Activated CD4-positive, CD25-positive, alpha-beta regulatory T cell treated with anti-CD3 and anti-CD28 coated beads, Interleukin-2, amount 50 U/mL, for 72 hours (primary cell): ENCODE measurements at places on chromosomes 1 and 21.

DNA sequence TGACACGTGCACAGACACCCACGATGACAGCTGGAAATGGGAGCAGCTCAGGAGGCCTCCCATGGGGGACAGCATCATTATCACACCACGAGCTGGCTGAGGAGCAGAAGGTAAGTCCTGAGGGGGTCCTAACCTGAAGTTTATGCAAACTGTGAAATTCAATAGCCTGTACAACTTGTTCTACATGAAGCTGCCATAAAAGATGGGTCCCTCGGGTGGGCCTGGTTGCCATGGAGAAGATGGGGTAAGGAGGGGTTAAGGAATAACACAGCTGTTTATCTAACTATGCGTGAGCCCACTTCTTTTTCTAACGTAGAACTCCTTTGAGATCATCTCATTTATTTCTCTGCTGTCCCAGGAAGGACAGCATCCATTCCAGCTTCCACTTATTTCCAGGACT is 163.4 kb upstream of the CD34 start:
- DNase-seq, result no peak

DNA sequence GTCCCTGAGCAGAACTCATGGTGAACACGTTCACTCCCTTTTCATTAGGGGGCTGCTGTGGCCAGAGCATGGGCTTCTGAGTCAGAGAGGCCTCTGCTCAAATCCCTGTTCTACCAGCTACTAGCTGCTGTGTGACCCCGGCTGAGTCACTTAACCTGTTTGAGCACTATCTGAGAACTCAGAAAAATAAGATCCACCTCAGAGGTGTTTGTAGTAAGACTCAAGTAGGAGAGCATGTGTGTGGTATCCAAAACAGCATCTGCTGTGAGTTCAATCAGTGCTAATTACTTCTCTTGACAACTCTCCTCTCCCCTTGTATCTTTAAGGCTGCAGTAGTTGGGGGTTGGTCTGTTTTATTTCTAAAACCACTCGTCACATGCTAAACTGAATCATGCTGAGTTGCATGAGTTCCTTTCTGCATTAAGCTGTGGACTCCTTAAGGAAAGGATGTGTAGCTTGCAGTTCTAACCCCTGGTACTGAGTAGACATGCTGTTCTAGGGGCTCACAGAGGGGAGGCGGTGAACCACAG is 39.7 kb upstream of the JUN start:
- DNase-seq, result no peak

DNA sequence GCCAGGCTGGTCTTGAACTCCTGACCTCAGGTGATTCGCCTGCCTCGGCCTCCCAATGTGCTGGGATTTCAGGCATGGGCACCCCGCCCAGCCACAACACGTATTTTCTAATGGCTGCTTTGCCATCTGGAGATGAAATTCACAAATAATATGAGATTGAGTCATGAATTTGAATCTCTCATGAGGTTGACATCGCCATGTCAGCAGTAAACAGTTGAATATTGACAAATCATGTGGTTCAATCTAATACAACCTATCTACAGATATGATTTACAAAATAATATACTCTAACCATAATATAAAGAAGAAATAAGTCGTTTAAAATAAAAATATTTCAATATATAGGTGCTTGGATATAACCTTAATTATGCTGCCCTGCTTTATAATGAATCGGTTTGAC is 42.1 kb downstream of the MYOM3 start:
- DNase-seq, result no peak

DNA sequence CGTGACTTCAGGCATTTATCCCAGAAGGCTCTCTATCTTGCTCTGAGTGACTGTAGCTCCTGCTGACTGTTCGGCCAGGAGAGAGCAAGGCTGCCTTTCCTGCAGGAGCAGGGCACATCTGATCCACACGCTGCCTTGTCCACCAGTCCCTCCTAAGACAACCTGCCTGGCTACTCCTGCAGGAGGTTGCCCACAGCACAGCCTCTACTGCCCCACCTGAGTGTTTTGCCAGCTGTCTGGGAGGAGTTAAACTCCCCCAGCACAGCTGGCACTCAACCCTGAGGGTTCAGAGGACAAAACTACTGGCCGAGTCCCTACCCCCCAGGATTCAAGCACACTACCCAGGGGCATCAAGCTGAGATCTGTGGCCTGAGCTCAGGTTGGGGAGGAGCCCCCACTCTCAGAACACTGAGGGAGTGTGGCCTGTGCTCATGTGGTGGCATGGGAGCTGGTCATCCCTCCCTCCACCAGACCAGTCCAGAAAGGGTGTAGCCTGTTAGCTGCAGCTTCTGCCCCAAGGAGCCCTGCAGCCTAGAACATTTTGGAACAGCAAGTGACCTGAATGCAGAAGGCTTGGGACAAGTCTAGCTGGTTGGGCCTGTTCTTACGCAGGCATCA is 237.3 kb downstream of the SLC44A5 start:
- DNase-seq, result no peak

GRCh38 chr1:173249349-173249748 is 42.2 kb upstream of the TNFSF4 start:
- DNase-seq, result no peak

DNA sequence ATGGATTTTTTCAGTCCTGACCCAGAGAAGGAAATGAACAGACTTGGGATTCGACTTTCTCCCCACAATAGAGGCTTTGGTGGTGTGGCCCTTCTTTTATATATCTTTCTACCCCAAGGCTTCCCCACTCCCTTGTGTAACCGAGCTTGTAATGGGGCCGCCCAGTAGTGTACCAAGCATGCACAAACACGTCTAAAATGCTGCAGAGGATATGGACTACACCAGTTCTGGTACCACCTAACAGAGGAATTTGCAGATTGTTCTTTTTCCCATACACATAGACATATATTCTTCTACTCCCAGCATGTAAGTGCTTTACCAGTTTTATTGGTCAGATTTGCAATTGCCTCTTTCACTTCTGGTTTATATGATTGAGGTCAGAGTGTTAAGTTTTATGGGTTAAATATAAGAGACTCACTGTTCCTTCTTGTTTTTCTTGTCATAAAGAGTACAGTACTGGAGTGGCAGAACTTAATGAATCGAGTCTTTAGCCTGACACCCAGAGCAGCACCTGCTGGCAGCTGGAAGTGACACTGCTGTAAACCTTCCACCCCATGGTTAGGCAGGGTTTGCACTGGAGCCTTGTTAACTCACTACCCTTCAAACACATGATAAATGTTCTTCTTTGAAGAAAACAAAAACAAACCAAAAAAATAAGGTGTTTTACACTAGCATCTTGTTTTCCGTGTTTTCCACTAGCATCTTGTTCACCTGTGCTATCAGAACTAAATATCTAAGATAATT is 198.6 kb downstream of the PTPRC start:
- DNase-seq, result no peak

DNA sequence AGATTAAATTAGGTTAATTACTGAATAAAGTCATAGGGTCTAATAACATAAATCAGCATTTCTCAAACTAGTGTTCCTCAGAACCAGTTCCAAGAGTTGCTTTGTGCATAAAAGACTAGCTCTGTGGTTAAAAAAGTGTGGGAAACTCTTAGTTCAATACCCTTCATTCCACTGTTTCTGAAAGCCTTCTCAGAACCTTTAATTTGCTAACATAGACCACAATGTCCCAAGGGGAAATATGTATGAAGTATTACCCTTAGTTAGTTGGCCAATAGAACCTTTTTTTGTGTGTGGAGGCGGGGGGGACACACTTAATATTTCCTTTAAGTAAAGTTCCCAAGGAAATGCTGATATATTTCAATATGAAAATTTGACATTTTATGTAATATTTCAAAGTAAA is 20.4 kb downstream of the ODF2L start:
- no peak for DNase-seq

- DNase-seq, result no peak
Observed at GRCh38 chr1:93056214-93056613, 22.9 kb upstream of the MTF2 start.

DNA sequence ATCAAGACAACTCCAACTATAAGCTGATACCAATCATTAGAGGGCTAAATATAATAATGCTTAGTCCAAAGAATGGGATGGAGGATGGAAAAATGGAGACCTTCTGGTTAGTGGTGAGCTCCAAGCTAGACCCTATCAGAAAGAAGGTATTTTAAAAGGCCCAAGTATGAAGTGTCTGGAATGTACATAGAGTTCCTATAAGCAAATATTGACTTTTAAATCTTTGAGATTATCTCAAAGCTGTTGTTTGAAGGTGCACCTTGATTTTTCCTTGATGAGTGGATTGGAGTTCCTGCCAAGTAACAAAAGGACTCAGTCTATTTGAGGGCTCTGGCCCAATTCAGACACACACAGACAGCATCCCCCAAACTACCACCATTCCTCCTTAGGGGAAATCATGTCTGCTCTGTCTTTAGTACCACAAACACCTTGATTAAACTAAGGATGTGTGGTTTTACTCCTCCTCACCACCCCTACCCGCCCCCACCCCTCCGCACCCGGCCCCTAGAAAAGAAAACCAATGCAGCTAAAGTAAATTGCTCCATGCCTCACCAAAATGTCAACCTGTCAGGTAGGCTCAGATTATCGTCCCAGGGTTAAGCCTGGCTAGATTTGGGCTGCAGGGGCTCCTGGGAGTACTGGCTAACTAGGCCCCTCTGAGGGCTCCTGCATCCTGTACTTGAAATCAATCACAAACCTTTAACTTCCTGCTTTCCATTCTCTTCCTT is 59.4 kb downstream of the CDC7 start:
- DNase-seq, result no peak

- DNase-seq, result no peak
Observed at GRCh38 chr1:156503698-156504437, 3.3 kb upstream of the MEF2D start.

DNA sequence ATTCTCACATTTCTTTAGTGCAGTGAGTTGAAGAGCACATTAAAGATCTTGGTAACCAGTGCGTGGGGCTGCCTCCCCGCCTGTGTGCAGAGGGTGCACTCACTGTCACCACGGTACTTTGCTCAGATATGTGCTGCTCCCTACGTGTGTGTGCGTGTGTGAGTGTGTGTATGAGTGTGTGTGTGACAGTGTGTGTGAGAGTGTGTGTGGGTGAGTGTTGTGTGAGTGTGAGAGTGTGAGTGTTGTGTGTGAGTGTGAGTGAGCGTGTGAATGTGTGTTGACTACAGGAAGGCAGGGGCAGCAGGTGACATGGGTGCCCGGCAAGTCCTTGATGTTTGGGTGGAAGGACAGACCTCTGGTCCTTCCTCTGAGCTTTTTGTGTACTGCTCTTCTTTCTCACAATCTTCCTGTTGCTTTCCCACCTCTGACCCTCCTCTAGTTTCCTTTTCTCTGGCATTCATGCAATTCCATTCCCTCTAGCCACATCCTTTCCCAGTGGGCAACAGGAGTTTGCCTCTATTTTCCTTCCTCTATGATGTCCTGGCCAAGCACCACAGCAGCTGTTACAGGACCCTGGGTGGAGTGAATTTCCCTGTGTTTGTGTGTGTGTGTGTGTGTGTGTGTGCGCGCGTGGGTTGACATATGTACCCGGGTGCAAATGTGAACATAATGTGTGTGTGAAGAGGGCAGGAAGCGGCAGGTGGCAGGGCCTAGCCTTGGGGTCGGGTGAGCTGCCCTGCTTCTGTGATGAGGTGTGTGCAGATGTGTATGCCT is 19.8 kb downstream of the LHX4 start:
- peak; percentile 4 for DNase-seq

DNA sequence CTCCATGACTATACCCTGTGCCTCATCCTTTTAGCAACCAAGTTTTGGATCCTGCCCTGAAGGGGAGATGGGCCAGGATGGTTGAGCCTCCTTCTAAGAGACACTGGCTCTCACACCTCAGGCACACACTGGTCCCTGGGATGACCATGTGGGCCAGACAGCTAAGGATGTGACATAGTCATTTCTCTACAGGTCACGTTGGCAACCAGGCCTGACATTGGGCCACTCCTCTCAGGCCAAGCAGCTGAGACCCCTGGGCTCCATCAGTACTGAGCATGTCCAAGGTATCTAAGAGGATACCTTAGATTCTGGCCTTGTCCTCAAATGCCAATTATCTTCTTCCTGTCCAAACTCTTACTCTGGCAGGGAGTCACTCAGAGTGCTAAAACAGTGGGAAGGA is 195.5 kb upstream of the EDN2 start:
- DNase-seq, result no peak

- no peak for DNase-seq
Observed at GRCh38 chr1:15258833-15259621, 12.0 kb downstream of the FHAD1 start.

DNA sequence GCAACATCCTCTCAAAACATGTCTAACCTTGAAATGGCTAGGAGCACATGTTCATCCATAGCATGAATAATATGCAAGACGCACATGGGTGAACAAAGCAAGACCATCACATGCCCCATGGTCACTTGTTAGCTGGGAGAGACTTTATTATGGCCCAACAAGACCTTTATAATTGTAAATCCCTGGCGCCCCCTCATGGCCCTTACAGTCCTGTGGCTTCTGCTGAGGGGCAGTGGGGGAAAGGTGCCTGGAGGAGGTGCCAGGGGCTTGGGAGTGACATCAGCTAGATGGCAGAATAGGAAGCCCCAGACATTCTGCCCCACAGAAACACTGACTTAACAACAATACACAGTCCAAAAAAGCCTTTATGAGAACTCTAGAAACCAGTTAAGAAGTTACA is 51.7 kb downstream of the CSMD2 start:
- no peak for DNase-seq

- DNase-seq, result no peak
Observed at GRCh38 chr1:196098000-196098399, 510.2 kb downstream of the KCNT2 start.
